ENCODE measurements at places on chromosomes 11 and 22.

GRCh38 chr11:120172054-120172911, 34.4 kb upstream of the TRIM29 start:
- DNase-seq: peak; percentile 22

DNA sequence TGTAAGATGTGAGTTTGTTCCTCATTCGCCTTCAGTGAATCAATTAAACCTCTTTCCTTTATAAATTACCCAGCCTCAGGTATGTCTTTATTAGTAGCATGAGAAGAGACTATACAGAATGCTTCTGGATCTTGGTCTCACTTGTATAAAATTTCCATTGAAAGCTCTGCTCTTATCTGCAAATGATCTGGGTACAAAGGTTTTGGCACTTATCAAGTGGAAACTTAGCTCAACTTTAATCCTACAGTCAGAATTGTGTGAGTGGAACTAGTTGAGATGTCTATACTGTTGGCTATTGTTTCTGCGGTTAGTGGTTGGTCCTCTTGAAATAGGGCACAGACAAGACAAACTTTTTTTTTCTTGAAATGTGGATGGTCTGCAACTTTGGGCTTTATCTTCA, 71.2 kb upstream of the CHORDC1 start:
- no peak for DNase-seq

DNA sequence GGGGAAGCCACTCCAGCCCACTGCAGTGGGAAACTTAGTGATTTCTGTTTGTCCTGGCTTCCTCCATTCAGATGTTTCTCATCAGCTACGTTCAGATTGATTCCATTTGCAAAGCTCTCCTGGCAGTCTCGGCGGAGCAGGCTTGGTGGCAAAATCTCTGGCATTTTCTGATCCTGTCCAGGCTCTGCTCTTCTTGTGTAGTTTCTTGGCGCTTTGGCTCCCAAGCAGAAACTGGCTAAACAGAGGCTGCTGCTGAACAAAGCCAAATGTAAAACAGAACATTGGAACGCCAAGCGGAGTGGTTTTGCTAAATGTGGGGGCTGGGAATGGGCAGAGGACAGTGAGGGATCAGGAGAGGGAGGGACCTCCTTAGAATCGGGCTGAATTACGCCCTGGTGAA, 36.7 kb downstream of the ADAMTS8 start:
- DNase-seq: no peak

DNA sequence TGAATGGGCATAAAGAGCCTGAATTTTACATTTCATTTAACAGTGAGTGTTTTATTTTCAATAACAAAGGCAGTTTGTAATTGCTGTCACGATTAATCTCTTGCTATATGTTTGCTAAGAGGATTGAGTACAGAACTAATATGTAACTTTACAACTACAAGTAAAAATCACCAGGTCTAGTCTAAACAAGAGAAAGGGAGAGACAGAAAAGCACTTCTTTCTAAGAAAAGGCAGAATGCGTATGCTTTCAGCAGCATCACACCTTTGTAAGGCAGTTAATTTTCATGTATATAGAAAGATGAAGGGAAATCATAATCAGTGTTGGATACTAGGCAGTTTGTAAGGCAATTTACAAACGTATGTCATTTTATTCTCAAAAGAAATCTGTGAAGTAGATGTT, 169.8 kb downstream of the NELL1 start:
- peak; percentile 9 for DNase-seq

DNA sequence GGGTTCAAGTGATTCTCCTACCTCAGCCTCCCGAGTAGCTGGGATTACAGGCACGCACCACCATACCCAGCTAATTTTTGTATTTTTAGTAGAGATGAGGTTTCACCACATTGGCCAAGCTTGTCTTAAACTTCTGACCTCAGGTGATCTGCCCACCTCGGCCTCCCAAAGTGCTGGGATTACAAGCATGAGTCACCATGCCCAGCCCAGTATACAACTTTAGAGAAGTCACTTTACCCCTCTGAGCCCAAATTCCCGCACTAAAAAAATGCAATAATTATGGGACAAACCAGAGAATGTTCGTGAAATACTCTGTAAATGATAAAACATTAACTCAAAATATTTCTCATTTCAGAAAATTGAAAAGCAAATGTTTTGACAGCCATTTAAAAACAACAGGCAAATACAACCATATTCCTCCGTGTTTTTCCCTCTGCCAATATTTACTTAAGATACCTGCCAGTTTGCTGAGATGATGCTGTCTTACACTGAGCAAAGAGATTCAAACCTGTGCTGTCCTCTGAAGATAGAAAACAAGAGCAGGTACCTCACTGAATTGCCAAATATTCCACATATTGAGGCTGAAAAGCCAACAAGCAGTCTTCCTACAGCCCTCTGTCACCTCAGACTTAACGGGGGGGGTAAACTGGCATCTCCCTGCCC, 9.6 kb downstream of the PLEKHA7 start:
- DNase-seq: no peak

DNA sequence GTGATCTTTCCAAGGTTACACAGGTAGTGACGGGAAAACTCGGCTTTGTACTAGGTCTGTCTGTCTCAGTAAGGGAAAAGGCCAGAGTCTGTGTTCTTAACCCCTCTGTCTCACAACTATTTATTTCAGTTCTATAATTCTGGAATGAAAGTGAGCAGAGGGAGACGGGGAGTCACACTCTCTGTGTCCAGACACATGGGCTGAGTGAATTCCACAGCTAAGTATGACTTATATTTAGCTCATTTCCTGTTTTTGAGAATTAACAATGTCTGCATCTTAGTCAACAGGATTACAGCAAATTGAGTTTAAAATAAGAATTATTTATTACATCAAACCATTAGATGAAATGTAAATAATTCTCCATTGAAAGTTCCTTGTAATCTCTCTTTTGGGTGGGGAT, 62.5 kb upstream of the OR4B1 start:
- no peak for DNase-seq

GRCh38 chr11:15222777-15223176, 108.1 kb downstream of the INSC start:
- no peak for DNase-seq

DNA sequence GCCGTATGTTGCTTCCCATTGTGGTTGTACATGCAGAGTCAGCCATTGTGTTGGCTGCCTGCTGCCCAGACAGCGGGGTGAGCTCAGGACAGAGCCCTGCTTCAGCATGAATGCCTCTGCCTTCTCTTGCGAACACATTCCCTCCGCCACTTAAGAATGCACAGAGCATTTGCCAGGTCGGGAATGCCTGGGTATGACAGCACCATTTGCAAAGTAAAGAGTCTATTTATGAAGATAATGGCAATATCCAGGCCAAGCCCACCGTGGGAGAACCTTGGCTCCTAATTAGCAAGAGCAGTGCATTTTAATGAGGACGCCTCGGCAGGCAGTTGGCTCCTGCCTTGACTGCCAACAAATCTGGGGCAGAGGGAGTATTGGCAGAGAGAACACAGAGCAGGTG, 62.5 kb upstream of the SORL1 start:
- DNase-seq: no peak

DNA sequence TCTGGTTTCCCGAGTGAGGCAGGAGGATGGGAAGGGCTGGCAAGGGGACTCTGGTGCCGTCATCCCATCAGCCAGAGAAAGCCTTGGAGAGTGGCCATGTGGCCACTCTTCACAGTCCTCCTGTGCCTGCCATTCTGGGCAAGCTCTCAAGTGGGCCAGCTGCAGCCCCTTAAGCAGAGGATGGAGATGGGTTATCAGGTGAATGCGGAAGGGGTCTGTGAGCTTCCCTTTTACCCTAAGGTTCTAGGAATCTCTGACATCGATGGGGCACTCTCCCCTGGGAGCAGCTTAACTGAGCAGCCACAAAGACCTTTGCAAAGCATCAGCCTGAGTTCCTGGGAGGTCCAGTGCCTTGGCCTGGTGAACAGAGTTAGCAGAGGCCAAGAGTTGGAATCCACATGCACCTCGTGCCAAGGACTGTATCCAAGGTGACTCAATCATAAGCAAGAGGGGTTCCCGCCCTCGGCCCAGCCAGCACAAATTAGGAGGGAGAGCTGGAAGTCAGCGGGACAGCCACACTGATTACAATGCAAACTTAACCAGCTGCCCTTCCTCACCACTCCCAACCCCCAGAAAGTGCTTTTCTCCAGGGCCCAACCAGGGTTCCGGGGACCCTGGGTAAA, 193.6 kb downstream of the BUD13 start:
- no peak for DNase-seq
